ENCODE measurements at places on chromosomes 2 and 18.
A peak's percentile ranks its signal among the peaks of the same experiment; 100 is the strongest.

- DNase-seq: no peak
Measured at GRCh38 chr2:8594731-8595427, 87.0 kb upstream of the ID2 start.

GRCh38 chr18:36328385-36328858 is 30.9 kb downstream of the FHOD3 start:
- DNase-seq: no peak

GRCh38 chr2:108602422-108602821 is 68.2 kb downstream of the LIMS1 start:
- DNase-seq: no peak

- DNase-seq: no peak
Measured at GRCh38 chr2:182416191-182416590, 10.6 kb downstream of the PDE1A start.

- DNase-seq: peak; percentile 11
Measured at GRCh38 chr2:39289609-39290008, 45.8 kb upstream of the CDKL4 start.

DNA sequence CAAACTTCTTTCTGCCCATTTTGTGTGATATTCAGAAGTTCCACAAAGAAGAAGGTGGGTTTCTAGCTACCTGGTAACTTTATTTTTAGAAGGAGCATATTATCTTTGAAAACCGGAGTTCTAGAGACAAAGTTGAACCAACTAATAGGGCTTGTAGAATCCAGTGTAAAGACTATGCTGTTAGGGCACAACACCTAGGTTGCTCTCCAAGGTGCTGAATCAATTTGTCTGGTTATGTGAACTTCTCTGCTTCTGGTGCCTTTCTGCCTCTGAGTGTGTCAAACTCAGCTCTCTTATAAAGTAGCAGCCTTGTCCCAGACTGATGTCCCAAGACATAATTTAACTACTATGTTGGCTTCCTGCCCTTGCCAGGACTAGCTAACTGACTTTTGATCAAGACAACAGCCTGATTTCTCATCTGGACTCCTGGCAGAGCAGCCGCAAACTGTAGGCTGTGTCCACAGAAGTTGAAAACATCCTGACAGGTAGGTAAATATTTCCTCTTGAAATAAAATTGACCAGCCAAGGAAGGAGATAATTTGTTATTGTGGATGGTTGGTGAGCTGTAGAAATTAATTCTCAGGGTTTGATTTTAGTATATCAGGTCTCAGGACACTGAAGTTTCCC is 119.4 kb downstream of the CYRIA start:
- peak; percentile 11 for DNase-seq

GRCh38 chr2:65137197-65137775 is 7.4 kb upstream of the RAB1A start:
- DNase-seq: no peak

GRCh38 chr18:40877096-40877495 is 1077.9 kb upstream of the PIK3C3 start:
- DNase-seq: peak; percentile 98

GRCh38 chr2:160006475-160006874 is 55.9 kb downstream of the PLA2R1 start:
- DNase-seq: no peak

DNA sequence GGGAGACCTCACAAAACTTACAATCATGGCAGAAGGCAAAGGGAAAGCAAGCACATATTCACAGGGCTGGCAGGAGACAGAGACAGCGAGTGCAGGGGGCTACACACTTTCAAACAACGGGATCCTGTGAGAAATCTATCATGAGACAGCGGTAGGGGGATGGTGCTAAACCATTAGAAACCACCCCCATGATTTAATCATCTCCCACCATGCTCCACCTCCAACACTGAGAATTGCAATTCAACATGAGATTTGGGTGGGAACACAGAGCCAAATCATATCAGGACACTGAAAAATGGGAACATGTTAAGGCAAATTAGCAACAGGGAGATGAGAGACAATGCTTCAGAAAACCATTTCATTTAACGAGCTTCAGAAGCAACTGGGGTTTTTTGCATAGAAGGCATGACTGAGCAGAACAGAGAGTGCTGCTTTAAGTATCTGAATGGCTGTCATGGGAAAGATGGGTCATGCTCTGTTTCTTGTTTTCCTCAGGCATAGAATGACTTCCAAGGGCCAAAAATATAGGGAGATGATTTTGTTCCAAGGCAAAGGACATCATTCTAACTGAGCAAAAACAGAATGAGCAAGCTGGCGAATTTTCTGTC is 100.8 kb upstream of the MAP2 start:
- no peak for DNase-seq

GRCh38 chr18:41391616-41392595 is 563.1 kb upstream of the PIK3C3 start:
- DNase-seq: peak; percentile 9

- DNase-seq: no peak
Measured at GRCh38 chr2:43524177-43524965, 71.5 kb downstream of the THADA start.

DNA sequence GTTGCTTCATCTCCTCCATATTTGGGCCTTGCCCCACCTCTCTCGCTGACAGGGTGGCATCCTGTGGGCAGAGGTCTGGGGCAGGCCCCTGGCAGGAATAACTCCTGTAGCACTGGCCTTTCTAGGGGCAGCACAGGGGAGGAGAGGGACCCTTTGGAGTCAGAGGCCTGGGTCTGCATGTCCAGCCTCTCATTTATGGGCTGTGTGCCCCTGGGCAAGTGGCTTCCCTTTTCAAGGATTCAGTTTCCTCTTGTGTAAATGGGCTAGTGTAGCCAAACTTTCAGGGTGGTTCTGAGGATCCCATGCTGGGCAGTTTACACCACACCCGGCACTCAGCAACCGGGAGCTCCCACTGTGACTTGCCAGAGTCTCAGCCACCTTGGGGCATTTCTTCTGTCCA is 23.4 kb downstream of the ADRA2B start:
- no peak for DNase-seq

DNA sequence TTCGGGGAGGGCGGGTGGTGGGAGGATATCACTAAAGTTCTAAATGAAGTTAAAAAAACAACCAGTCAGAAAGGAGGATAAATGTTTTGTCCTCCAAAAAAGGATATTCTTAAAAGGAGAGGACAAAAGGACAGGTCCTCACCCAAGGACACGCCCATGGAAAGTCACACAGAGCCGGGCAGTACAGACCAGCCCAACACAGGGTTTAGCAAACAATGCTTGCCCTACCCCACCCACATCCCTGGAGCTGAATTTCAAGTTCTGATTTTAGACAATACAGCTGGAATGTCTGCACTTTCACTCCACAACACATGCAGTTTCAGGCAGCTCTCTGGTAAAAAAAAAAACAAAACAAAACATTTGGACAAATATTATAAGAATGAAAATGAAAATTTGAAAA is 67.9 kb downstream of the SLC9A4 start:
- no peak for DNase-seq

DNA sequence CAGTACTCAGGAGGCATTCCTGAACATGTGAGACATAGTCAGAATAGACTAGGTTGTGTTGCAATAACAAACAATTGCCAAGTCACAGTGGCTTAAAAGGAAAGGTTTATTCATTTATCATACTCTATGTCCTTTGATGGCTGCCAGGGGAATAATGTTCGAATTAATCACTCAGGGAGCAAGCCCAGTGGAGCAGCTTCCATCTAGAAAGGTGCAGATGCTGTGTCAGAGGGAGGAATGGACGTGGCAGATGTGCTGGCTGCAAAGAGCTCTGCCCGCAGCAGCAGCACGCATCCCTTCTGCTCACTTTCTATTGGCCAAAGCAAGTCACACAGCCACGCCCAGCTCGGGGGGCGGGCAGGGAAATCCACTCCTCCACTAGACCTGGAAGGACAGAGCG is 105.9 kb upstream of the AQP4 start:
- peak; percentile 29 for DNase-seq

- no peak for DNase-seq
Measured at GRCh38 chr2:172216477-172216876, 113.8 kb upstream of the DLX2 start.

- peak; percentile 63 for DNase-seq
Measured at GRCh38 chr2:71675296-71675695, 221.9 kb downstream of the DYSF start.

DNA sequence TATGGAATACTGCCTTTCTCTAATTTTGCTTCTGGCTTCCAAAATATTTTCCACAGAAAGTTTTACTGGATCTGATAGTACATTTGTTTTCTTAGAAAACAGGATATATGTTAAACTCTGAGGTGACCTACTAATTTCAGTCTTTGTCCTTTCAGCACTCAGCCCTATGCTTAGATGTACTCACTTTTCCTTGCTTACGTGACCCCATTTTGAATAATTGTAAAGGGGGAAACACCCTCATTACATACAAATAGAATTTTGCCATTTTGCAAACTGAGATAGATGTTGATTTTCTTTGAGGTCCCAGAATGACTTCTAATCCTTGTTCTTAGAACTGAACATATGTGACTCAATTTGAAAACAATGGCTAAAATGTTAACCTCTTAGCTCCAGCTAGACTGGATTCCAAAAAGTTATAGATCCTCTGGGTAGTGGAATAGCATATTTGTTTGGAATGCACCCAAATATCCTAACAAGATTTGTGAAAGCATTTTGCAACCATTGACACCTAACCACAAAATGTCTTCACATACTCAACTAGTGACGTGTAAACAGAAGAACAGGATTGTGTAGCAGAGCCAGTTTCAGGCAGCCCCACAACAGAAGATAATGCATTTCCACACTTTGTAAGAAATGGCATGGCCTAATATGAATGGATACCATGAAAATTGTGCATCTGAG is 44.8 kb upstream of the EHBP1 start:
- peak; percentile 74 for DNase-seq

- peak; percentile 57 for DNase-seq
Measured at GRCh38 chr2:113697516-113697915, 58.9 kb downstream of the SLC35F5 start.

GRCh38 chr2:20558391-20559150 is 92.3 kb downstream of the HS1BP3 start:
- no peak for DNase-seq

GRCh38 chr2:37523814-37524362 is 147.6 kb downstream of the CDC42EP3 start:
- peak; percentile 23 for DNase-seq

DNA sequence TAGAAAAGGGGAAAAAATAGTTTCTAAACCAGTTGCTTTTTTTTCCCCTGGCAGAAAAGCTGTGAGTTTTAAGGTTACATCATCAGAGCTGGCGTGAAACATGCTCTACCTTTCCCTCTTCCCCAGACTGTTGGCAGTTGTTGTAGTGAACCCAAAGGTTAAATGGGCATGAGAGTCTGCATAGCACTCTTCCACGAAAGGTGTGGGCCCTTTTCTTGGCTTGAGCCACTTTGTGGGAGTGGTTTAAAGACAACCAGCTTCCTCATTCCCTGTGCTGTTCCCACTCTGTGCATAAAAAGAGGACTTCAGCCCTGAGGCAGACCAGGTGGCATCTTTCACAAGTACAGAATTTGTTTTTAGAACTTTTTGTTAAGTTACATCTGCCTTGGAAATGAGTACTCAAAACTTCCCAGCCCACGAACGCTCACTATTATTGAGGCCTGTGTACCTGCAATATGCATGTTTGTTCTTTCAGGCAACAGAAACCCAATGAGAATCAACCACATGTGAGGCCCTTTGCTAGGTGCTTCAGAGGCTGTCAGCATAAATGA is 243.8 kb downstream of the BABAM2 start:
- DNase-seq: peak; percentile 34

All from foreskin keratinocyte (primary cell).